Anterior cingulate cortex (tissue), 58 donors: ENCODE measurements at places on chromosomes 13 and 19.

- DNase-seq, result no peak
These were observed 5.1 kb upstream of the KLF2 start for GRCh38 chr19:16319481-16319880.

DNA sequence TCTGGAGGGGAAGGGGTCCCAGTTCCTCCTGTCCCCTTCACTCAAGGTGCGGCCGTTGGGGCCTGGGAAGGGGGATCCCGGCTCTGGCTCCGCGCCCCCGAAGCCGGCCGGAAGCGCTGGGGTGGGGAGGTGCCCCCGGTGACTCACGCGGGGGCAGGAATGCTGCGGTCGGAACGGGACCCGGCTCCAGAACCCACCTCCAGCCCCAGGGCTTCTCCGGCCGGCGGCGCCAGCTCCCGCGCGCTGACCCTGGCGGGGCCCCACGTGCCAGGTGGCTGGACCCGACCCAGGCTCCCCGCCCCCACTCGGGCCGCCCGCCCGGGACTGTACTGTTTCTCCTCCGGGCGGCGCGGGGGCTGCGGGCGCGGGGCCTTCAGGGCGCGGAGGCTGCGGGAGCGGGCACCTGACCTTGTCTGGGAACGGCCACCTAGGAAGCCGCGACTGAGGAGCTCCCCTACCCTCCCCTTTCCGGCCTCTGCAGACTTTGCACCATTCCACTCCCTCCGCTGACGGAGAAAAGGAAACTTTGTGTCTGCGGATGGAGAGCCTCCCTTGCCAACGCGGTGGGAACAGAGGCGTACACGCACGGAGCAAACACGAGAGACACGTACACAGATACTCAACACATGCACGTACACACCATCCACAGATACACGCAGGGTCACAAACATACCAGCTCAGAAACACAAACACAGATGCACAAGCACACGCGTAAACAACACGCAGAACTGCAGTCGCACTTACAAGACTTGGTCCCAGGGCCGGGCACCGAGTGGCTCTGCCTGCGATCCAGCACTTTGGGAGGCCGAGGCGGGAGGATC is 7.2 kb downstream of the AXL start:
- DNase-seq, result peak; percentile 21

DNA sequence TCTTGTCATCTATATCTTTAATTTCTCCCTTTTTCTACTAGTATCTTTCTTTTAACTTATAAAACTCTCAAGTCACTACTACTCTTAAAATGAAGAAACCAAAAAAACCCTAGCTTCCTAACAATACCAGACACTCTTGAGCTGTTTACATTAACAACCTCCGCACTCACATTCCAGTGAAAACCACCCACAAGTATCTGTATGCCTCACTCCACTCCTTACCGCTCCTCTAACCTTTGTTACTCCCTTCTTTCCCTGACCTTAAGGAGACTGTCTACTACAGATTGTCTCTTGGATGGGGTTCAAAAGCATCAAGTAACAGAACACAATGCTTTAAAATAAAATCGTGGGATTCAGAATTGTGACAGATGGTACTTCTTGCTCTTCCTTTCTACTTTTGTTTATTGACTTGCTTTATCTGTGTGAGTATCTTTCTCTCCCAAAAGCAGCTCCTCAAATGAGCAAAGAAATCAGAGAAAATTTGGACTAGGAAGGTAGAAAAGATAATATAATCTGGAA is 110.0 kb upstream of the FBXL3 start:
- DNase-seq, result no peak

- no peak for DNase-seq
These were observed 579 bp downstream of the RPS9 start for GRCh38 chr19:54201172-54201701.

- no peak for DNase-seq
These were observed 43.2 kb downstream of the FLT3 start for GRCh38 chr13:28056970-28057712.

- no peak for DNase-seq
These were observed 2.6 kb upstream of the LRP3 start for GRCh38 chr19:33191501-33191900.

- DNase-seq, result no peak
These were observed 20.3 kb downstream of the LGALS16 start for GRCh38 chr19:39676004-39676403.

DNA sequence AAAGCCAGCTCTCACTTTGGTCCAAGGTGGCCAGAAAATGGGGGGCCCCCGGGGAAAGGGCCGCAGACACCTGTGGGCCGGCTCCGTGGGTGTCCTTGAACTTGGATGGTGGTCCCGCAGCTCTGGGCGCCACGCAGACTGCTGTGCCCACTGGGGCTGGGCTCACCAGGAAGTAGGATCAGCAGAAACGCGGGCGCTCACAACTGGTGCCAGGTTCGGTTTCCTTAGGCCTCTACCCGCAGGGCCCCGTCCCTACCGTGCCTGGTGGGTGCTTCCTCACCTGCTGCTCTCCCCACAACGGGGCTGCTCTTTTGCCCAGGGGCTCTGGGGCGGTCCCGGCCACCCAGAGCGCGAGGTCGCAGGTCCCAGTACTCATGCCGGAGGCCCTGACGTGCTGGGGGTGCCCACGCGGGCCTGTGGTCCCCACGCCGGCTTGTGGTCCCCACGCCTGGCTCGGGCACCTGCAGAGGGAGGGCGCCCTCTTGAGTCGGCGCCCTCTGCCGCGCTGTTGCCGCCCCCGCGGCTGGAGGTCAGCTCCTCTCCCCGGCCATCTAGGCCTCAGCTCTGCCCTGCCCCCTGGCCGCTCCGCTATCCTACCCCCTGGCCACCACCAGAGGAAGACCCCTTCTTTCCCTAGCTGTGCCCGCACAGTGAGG is 1303.6 kb downstream of the UQCRFS1 start:
- DNase-seq, result no peak

GRCh38 chr19:30350692-30351663 is 21.2 kb upstream of the ZNF536 start:
- no peak for DNase-seq

DNA sequence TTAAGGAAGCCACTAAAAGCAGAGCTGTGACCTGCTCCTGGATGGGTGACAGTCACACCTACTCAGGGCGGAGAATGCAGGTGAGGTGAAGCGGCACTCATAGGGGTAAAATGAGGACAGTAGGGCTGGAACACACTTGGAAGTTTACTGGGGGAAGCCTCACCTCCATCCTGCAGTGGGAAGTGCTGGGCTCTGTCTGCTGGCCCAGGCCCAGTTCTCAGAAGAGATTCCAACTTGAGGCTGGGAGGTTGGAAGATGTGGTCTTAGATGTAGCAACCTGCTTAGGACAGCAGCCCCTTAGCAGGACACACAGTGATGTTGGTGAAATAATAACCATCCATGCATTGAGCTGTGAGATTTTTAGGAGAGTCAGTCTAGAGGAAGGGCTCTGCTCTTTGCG is 4.6 kb downstream of the MEDAG start:
- DNase-seq, result no peak
